ENCODE measurements at places on chromosomes 12 and 14.

DNA sequence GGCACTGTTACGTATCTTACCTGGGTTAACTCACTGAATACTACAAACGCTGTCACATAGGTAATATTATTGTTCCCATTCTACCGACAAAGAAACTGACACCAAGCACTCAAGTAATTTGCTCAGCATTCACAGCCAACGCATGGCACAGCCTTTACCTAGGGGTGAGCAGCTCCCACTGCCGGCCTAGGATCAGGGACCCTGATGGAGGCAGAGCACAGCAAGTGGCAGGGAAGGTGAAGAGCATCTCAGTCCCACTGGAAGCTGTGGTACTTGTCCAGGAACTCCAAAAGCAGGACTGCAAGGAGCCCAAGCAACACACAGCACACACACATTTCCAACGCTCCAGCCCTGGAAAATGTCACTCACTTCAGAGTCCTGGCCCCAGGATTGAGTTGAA lies 111.8 kb upstream of the CDKN3 start:
- DNase-seq: no peak

- no peak for DNase-seq
Measured at GRCh38 chr14:32728976-32729375, 209.7 kb upstream of the NPAS3 start.

DNA sequence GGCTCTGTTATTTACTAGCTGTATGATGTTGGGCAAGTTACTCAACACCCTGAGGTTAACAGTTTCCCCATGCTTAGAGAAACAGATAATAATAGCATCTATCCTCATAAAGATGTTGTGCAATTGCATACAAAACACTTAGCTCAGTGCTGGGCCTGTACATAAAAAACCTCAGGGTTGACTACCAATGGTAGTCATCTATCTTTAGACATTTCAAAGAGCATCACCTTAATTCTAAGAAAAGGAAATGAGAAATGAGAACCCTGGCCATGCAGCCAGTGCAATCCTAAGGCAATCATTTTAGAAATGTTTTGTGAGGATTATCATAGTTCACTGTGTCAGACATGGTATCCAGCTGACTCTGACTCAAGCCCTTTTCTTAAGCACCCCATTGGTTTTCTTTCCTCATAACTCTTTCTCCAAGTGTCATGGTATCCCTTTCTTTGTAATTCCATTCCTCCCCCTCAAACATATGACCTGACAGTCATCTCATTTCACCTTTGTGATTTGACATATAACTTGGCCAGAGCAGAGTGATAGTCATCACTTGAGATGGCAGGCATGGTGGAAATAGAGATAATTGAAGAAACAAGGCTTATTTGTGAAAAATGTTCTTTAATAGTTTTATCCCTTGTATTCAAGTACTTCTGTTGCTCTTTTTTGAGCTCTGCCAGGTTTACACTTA lies 29.5 kb upstream of the OSBPL8 start:
- no peak for DNase-seq

GRCh38 chr14:44803239-44803905 lies 158.4 kb downstream of the KLHL28 start:
- peak; percentile 26 for DNase-seq

DNA sequence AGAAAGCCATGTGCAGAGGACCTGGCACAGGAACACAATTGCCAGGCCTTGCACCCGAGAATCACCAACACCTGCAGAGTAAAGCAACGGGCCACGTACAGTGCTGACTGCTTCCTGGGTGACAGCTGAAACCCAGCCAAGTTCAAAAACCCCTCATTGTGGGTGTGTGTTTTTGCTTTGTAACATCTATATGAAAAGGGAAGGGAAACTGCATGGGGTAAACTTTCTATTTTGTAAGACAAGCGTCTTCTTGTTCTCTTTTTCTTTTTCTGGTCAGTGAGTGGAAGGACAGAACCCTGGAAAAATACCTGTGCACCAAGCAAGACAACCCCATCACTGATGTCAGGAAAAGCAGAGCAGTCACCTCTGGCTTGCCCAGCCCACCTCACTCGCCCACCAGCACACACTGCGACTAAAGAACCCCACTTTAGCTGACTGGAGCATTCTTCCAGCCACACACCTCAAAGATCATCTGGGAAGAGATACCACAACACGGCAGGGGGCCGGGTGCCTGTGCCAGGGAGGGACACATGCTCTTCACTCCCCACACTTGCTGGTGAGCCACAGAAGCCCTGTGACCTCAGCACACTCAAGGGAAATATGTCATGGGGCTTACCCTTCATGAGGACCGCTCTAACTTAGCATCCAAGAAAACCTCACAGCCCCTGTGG lies 172.3 kb downstream of the NDUFA12 start:
- DNase-seq: no peak

- no peak for DNase-seq
Measured at GRCh38 chr12:59972905-59973304, 377.1 kb downstream of the SLC16A7 start.

GRCh38 chr12:13666806-13667205 lies 314.6 kb downstream of the GRIN2B start:
- DNase-seq: no peak

DNA sequence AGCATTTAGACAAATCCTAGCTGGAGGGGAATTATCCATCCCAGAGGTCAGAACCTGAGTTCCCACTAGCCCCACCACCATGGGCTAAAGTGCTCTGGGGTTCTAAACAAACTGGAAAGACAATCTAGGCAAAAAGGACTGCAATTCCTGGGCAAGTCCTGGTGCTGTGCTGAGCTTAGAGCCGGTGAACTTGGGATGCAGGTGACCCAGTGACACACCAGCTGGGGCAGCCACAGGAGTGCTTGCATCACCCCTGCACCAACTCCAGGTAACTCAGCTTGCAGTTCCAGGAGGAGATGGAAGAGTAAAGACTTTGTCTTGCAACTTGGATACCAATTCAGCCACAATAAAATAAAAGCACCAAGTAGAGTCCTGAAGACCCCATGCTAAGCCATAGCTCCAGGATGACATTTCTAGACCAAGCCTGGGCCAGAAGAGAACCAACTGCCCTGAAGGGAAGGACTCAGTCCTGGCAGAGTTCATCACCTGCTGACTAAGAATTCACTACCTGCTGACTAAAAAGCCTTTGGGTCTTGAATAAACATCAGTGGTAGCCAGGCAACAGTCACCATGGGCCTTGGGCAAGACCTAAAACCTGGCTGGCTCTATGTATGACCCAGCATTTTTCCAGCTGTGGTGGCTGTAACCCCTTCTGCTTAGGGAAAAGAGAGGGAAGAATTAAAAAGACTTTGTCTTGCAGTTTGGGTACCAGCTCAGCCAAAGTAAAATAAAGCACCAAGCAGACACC lies 223.4 kb upstream of the DIO2 start:
- DNase-seq: no peak

GRCh38 chr14:93105362-93105761 lies 10.4 kb downstream of the ITPK1 start:
- DNase-seq: no peak

- DNase-seq: no peak
Measured at GRCh38 chr12:6342140-6342889, 439 bp upstream of the TNFRSF1A start.

DNA sequence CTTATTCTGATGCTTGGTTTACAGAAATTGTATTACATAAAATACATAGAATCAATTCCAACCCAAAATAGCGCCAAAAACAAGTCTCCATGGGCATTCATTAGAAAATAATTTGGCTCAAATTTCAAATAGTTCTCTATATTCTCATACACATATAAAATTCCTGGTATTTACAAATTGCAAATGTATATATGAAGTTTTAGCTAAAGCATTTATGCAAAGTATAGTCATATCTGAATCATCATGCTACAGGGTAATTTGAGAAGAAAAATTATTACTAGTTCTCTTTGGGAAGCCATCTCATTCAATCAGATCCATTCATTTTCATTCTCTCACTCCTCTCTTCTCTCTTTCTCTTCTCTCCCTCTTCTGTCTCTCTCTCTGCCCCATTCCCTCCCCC lies 257.8 kb downstream of the DPF3 start:
- DNase-seq: no peak

GRCh38 chr12:104064842-104065427 lies 604 bp downstream of the HCFC2 start:
- no peak for DNase-seq

GRCh38 chr12:79344855-79345847 lies 345.6 kb downstream of the PAWR start:
- DNase-seq: no peak

DNA sequence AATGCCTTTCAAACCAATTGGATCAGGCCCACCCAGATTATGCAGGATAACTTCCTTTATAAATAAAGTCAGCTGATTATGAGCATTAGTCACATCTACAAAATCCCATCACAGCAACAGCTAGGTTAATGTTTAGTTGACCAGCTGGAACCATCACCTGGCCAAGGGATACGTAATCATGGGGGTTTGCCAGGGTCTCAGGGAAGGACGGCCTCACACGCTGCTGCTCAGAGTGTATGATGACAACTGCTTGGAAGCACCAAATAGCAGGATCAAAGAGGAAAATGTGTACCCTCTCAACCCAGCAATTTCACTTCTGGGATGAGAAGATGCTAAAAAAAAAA lies 162.6 kb downstream of the SLC15A4 start:
- no peak for DNase-seq

GRCh38 chr14:100150932-100151587 lies 8.4 kb downstream of the DEGS2 start:
- DNase-seq: no peak

GRCh38 chr12:68118096-68118755 lies 41.3 kb downstream of the IFNG start:
- DNase-seq: no peak

DNA sequence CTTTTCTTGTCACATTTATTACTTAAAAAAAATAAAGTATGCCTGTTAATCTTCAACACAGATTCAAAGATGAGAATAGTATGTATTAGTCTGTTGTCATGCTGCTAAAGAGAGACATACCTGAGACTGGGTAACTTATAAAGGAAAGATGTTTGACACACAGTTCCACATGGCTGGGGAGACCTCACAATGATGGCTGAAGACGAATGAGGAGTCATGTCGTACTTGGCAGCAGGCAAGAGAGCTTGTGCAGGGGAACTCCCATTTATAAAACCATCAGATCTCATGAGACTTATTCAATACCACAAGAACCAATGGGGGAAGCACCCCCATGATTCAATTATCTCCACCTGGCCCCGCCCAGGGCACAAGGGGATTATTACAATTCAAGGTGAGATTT lies 335.9 kb upstream of the GARIN2 start:
- DNase-seq: no peak

- DNase-seq: no peak
Measured at GRCh38 chr12:89678225-89678624, 30.4 kb downstream of the ATP2B1 start.

GRCh38 chr12:20555015-20555414 lies 140.1 kb upstream of the SLCO1C1 start:
- no peak for DNase-seq

GRCh38 chr14:52338051-52338681 lies 24.1 kb downstream of the PTGER2 start:
- DNase-seq: no peak

DNA sequence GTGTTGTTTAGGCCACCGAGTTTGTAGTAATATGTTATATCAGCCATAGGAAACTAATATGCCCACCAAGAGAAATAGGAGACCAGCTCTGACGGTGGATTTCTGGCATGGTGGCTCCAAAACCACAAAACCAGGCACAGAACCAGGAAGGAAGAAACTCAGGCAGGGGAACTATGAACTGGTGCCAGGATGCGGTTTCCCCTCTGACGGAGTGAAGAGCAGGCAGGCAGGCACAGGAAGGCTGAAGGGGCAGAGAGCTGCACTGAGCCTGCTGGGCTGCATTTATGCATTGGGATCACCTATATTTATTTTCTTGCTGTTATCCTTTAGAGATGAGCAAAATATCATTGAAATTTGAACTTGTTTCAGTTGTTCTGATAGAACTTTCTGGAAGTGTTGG lies 479.4 kb downstream of the VRK1 start:
- no peak for DNase-seq

DNA sequence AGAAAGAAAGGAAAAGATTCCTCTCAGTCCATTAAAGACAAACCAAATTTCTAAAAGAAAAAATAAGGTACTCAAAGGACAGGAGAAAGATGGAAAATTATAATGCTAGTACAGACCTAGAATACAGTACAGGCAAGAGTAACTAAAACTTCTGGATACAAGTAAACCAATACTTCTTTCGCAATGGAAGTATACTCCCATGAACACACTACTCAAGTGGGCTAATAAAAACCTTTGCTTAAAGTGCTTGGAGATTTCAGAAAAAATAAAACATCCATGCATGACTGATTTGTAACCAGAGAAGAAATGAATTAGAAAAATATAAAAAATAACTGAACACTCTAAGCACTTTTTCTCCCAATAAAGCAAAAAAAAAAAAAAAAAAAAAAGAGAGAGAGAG lies 3.5 kb downstream of the ZBTB25 start:
- DNase-seq: no peak

GRCh38 chr12:108681317-108681716 lies 47.6 kb upstream of the SELPLG start:
- no peak for DNase-seq

DNA sequence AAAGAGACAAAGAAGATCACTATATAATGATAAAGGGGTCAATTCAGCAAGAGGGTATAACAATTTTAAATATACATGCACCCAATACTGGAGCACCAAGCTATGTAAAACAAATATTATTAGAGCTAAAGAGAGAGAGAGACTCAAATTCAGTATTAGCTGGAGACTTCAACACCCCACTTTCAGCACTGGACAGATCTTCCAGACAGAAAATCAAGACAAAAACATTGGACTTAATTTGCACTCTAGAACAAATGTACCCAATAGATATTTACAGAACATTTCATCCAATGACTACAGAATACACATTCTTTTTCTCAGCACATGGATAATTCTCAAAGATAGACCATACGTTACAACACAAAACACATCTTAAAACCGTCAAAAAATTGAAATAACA lies 81.0 kb downstream of the KLHL28 start:
- no peak for DNase-seq

DNA sequence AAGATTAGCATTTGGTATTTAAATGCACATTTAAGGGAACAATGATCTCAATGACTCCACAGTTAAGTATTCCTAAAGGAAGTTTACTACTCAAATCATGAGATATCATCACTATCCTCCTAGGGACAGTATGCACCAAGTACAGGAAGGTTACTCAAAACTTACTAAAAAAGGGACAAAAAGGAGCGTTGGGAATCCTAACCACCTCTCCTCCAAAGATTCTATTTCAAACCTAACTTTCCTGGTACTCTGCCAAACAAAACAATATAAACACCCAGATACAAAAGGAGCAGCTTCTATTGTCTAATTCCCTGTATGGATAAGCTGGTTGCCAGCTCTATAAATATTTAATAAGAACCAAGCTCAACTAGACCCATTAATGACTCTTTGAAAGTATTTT lies 377.7 kb downstream of the NUAK1 start:
- no peak for DNase-seq

GRCh38 chr12:63400718-63401117 lies 249.7 kb upstream of the AVPR1A start:
- DNase-seq: peak; percentile 43

GRCh38 chr12:70774055-70774454 lies 136.8 kb upstream of the PTPRB start:
- DNase-seq: no peak
